ENCODE measurements at places on chromosomes 16 and 17.

DNA sequence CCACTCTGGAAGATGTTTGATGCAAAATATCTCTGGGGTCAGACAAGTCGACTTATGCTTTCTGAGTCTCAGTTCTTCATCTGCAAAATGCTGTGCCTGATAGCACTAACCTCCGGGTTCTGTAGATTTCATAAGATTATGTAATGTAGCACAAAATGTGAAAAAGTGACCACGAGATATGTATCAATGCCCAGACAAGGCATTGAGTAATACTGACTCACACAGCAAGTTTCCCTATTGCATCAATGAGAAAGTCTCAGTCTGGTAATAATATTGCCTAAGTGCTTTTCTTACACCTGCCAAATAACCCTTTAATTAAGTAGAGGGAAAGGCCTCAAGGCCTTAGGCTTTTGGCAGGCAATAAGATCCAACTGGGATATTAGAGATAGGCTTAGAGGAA lies 41.4 kb upstream of the MMP2 start:
- DNase-seq = no peak

GRCh38 chr17:55451203-55451641 lies 29.6 kb upstream of the MMD start:
- no peak for DNase-seq

DNA sequence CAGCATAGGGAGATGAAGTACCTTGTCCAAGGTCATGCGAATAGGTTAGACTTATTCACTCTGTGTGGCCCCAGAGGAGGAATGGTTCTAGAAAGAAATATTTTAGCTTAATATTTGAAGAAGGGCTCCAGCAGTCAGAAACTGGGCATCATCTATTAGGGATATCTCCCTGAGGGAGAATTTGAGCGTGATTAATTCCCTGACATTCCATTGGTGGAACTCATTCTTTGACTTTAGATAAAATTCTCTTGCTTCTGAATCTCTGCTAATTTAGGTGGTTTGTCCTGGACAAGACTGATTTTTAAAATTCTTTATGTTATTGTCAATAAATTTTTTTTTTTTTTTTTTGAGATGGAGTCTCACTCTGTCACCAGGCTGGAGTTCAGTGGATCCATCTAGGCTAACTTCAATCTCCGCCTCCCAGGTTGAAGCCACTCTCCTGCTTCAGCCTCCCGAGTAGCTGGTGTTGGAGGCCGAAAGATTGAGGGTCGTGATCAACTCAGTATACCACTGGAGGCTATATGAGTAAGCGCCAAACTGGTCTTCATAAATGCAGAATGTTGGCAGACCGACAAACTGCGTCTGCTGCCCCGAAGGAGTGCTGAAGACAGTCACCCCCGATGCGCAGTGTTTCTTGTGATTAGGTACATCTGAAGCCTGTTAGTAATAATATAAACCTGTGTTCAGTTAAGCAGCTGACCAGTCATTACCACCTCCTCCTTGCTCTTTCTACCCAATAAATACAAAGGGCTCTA lies 267.9 kb upstream of the HSBP1 start:
- no peak for DNase-seq

- DNase-seq = no peak
Measured at GRCh38 chr17:66444031-66444430, 141.6 kb downstream of the PRKCA start.

DNA sequence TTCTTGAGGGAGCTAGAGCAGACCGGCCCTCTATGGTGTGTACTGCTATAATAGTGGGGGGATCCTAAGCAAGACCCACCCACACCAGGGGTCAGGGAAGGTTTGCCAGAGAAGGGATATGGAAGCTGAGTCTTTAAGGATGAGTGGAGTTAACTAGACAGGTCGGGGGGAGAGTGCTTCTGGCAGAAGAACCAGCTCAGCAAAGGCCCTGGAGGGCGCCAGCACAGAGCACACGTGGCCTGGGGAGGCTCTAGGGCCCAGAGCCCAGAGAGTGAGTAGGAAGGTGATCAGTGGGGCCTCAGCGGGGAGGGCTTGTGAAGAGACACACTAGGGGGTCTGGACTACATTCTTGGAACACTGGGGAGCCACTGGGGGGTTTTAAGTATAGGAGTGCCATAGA lies 21.1 kb downstream of the NGFR start:
- no peak for DNase-seq

GRCh38 chr17:4161192-4161966 lies 18.4 kb downstream of the CYB5D2 start:
- DNase-seq = no peak

- DNase-seq = no peak
Measured at GRCh38 chr17:28974451-28974850, 23.1 kb upstream of the PHF12 start.

DNA sequence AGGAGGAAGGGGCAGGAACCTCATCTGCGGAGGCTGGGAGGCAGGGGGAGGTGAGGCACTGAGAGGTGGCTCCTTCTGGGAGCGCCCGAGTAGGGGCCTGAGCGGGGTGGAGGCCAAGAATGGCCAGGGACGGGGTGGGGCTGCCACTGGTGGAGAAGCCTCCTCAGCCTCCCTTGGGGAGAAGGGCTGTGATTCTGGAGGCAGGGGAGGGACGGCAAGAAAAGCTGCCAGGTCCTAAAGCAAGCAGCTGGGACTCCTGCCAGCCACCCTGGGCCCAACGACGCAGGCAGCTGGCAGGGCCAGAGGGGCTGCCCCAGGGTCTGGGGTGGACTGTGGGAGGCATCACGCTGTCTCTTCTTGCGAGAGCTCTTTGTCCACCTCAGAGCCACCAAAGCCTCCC lies 12.7 kb upstream of the MLKL start:
- no peak for DNase-seq

DNA sequence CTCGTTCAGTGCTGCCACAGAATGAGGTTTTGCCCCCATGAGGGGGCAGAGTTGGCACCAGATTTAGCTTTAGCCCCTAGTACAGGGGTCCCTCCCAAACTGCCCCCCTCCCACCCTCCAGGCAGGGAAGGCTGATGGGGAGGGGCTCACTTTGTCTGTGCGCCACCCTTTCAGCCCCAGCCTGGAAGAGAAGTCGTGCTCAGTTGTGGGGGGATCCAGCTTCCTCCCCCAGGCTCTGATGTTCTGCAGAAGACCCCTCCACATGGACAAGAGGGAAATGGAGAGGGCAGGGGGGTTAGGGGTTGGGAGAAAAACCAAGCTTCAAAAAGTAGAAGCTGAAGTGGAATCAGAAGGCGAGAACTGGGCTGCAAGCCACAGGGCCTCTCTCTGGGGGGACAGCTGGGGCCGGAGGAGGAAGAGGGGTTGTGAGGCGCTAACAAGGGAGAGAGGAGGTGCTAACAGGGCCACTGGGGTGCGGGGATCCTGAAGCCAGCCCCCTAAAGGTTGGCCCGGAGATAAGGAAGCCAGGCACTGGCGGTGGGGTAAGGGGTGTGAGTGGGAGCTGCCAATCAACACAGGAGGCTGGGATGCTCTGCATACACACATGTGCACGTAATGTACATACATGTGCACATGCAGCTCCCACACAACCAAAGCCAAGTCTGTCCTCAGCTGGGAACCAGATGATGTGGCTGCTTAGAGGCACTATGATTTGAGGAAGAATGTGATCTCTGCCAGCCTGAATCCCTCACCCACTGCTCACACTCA lies 7.0 kb upstream of the TMEM92 start:
- DNase-seq = no peak

DNA sequence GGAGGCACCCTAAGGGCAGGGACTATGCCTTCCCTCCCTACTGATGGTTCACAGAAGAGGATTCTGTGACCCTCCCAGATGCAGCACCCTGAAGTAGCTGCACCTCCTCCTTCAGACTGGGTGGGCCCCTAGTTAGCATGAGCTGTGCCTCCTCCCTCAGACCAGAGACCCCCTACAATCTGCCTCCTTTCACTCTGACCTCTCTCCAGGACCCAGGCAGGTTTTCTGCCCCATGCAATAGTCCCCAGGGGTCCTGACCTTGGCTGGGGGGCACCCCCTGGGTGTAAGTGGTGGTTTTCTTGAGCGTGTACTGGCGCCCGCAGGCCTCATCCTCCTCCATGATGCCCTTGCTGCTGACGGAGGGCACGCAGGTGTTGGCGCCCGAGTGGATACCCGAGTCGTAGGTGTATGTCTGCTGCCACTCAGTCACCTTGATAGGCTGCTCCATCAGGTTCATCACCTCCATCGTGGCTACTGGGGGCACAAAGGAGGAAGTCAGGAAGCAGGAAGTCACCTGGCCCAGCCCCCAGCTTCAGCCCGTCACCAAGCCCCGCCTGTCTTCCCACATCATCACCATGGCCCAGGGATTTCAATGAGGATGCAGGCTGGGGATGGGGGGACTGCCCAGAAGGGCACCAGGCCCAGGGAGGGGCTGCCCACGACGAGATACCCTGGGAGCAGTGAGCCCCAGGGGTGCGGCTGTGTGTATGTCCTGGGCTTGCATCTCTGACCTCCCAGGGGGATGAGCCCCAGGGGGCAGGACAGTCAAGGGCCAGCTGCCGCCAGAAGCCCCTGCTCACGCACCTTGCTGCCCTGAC lies 14.9 kb downstream of the JUP start:
- DNase-seq = no peak

DNA sequence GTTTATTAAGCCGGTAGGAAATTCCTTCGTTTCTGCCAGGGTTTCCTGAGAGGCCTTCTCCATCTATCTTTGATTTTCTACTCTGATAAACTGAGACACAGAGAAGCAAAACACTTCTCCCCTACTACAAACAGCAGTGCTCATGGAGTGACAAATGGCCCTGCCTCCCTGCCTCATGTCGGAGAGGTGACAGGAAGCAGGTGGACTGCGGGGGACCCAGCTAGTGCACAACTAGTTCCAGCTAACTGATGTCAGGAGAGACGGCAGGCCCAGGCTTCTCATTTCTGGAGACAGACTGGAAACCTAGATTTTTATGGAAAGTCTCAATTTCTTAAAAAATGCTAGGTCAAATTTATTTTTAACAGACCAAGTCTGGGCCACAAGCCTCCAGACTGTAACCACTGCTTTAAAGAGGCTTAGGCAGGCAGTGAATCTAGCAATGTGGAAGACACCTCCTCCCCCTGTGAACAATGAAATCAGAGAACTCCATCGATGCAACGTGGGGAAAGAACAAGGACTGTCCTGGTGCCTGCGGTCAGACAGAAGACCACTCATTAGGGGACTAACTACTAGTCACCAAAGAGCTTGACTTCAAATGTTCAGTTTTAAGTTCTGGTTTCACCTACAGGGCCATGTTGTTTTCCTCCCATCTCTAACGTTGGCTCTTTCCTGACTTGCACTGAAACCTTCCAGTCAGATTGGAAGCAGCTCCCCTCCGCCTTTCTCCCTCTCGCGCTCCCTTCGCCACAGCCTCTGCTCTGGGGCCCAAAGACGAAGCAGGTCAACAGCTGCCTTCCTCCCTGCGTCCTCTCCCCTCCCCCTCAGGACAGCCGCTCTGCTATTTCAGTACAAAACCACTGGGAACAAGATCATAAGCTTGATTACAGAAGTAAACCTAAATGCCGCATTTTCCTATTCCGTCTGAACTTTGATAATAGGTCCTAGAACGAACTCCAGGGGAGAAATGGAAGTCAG lies 17.6 kb downstream of the GTF3C1 start:
- DNase-seq = no peak

- DNase-seq = no peak
Measured at GRCh38 chr16:20850981-20851380, 44.7 kb downstream of the REXO5 start.

GRCh38 chr16:66291833-66292232 lies 74.7 kb upstream of the CDH5 start:
- DNase-seq = no peak

GRCh38 chr17:80751946-80752581 lies 207.4 kb downstream of the RPTOR start:
- no peak for DNase-seq

DNA sequence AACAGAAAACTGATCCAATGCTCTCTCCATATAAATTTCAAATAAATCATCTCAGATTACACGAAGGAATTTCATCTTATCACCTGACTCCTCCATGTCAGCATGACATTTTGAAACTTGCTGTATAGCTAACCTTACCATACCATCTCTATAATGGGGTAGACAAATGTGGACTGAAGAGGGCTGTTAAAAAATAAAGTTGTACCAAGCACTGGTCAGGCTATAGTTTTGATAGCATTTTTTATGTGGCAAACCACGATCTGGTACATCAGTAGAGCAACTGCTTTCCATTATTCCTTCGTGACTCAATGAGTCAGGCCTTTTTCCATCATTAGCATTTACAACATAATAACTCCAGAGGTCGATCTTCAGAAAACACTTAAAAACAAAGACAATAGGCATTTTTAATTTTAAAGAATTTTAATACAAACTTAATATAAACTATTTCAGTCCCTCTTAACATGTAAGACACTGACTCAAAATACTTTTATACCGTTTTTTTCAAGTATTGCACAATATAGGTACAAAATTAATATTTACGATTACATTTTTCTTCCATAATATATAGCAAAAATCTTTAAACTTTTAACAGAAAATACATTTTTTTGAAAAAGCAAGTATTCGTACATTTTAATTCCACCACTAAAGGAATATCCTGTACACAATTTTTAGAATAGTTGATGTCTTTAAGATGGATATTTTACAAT lies 4.2 kb downstream of the TOB1 start:
- DNase-seq = no peak

- no peak for DNase-seq
Measured at GRCh38 chr16:23827057-23827456, 8.7 kb upstream of the PRKCB start.

- DNase-seq = no peak
Measured at GRCh38 chr17:67605256-67605912, 112.4 kb upstream of the NOL11 start.

DNA sequence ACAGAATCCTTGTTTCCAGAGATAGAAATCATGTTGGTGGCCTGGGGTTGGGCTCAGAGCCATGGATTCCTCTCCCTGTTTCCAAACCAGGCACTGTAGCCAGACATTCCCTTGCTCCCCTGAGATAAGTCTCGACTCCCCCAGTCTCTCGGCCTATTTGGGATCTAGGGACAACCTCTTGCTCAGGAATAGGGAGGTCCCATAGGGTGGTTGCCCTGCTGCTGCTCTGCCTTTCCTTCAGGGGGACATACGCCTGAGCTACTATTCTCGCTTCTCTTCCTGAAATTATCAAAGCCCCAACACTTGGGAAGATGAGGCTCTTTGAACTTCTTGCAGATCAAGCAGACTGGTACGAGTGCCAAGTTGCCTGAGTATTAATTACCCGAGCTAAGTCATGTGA lies 58.0 kb downstream of the TBX4 start:
- no peak for DNase-seq

DNA sequence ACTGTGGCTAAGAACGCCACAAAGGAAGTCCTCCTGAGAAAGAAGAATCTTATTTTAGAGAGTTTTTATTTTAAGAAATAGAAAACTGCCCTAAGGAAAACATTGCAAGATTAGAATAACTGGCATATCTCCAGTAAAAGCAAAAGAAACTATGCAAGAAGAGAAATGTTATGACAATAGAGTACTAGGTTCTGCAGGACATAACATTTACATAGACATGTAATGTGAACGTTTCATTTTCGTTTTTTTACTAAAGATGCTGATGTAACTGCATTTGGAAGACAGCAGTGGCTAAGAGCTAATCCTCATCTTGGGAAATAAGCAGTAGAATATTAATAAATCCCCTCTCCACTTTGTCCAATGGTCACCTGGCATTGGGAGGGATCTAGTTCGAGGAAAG lies 7.8 kb upstream of the ASGR2 start:
- DNase-seq = no peak

GRCh38 chr16:55101026-55101425 lies 170.4 kb downstream of the IRX5 start:
- DNase-seq = no peak

Measured in NCI-H187 (cell line).